ENCODE measurements at places on chromosomes 12 and 14.

- no peak for DNase-seq
Measured at GRCh38 chr12:119826661-119827445, 50.3 kb downstream of the CIT start.

GRCh38 chr12:124867401-124867930, 3.8 kb upstream of the SCARB1 start:
- DNase-seq: no peak

DNA sequence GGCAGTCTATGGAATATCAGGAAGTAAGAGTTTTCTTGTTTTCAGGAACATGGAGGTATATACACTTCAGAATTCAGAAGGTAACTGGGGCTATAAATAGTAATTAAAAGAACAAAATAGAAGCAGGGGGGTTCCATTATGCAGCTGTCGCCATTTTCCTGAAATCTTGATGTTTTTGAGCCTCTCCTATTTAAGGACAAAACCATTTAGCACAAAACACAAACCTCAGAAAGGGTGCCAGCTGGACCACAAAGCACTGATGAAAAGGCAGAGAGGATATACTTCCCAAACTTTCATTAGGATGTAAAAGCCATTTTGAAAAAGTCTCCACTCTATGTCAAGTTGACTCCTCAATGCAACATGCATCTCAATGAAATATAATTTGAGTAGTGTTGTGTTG, 54.2 kb upstream of the OR5AU1 start:
- DNase-seq: no peak

GRCh38 chr14:23375527-23376251, 1.2 kb upstream of the CMTM5 start:
- DNase-seq: no peak

- DNase-seq: no peak
Measured at GRCh38 chr12:71797531-71797930, 42.0 kb upstream of the TBC1D15 start.

DNA sequence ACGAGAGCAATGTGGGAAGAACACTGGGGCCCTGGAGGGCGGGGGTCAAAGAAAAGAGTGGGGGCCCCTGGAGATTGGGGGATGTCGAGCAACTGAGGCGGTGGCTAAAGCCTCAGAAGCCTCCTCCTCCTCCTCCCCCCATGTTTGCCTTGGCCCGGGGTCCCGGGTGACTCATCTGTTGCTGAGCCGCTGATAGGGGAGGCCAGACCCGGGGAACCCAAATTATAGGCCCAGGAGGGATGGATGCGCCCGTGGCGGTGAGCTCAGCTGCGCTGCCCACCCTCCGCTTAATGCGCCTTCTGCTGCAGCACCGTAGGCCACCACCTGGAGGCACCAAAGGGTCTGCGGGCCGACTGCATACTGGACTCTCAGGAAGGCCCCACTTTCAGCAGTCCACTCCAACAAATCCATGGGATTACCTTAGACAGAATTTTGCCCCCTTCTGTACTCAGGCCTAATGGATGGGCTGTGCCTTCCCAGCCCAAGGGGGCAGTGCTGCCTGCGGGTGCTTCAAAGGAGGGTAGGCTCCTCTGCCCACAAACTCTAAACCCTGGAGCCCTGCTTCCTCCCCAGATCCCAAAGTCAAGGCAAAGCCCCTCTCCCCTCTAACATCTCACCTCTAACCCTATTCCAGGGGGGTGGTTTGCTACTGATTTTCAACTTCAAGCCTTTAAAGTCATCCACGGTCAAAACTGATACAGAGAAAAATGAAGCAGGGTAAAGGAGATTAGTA, 2.6 kb upstream of the WNT10B start:
- no peak for DNase-seq

DNA sequence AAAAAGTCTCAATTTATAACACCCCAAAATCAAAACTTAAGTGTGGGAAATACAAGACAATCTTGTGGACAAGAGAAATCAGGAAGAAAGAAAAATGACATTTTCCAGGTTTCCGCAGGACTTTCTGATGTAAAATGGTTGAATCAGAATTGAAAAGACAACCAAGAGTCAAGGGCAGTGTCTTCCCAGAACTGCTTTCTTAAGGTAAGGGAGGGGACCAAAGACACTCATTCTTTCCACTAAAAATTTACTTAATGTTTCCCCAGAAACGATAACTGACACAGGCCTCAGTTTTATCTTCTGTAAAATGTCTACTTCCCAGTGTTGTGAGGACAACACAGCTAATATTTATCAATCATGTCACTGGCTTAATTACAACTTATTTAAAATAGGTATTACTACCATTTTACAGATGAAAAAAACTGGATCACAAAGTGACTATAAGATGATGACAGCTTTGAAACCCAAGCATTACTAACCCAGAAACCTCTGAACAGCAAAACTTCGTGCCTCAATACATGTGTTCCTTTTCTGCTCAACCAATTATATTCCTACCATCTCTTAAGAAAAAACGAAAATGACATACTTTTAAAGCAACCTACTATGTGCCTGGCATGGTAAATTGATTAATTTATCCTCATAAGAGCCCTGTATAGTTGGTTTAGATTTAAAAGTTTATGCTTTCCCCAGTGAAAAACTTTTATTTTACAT, 4.6 kb downstream of the SINHCAF start:
- no peak for DNase-seq

DNA sequence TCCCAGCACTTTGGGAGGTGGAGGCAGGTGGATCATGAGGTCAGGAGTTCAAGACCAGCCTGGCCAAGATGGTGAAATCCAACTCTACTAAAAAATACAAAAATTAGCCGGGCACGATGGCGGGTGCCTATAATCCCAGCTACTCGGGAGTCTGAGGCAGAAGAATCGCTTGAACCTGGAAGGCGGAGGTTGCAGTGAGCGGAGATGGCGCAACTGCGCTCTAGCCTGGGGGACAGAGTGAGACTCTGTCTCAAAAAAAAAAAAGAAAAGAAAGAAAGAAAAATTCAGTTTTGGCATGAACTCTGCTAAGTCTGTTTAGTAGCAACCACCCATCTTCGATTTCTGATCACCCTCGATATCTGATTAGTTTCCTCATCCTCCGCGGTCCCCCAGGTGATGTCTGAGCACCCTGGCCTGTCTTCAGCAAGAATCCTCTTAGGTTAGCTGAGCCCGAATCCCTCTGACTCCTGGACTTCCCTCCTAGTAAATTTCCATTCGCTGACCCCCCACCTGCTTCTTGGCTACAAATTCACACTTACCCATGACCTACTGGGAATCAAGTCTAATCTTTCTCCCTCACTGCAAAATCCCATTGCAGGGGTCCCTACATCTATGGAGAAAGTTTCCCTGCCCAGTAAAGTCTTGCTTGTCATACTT, 879 bp upstream of the HSPB8 start:
- no peak for DNase-seq

DNA sequence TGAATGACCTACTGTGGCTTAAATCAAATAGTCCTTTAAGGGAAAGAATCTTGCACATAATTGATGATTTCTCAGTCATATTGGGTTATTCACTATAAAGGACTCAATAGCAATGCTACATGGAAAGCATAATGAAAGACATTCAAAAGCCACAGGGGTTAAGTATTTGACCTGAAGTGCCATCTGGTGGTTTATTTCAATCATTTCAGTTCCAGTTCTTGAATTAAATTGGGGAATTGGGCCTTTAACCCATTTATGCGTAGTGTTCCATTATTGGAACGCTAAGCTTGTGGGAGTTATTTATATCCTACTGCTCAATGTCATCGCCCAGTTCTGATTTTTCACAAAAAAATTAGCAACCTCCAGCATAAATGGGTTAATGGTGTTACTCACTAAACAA, 41.3 kb upstream of the C12orf71 start:
- DNase-seq: no peak
